ENCODE measurements at places on chromosomes 16 and 17. TPM values are rescaled to one million over a fixed set of nuclear protein-coding genes. Genes with fewer than 3 reads are reported as not detected.
A peak's percentile ranks its signal among the peaks of the same experiment; 100 is the strongest.

DNA sequence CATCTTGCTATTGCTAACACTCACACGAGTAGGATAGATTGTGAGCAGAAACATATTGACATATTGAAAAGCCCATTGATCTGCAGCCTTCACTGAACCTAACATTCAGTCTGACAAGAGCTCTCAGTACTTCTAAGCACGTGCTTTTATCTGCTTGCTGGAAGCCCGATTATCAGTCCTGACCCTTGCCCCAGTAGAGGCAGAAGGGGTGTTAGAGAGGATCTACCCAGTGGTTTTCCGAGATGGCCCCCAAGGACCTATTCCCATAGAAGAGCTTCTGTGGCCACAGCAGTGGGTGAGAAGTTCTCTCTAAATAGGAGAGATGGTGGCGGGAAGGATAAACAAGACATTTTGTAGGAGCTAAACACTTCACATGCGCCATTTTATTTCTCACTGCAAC, 290.9 kb upstream of the MAF start:
- DNase-seq, result no peak

- DNase-seq, result peak; percentile 57
Observed at GRCh38 chr17:20955427-20956323, 87.1 kb downstream of the USP22 start.

GRCh38 chr17:75267411-75268232, 3.4 kb downstream of the MIF4GD start:
- peak; percentile 94 for DNase-seq

DNA sequence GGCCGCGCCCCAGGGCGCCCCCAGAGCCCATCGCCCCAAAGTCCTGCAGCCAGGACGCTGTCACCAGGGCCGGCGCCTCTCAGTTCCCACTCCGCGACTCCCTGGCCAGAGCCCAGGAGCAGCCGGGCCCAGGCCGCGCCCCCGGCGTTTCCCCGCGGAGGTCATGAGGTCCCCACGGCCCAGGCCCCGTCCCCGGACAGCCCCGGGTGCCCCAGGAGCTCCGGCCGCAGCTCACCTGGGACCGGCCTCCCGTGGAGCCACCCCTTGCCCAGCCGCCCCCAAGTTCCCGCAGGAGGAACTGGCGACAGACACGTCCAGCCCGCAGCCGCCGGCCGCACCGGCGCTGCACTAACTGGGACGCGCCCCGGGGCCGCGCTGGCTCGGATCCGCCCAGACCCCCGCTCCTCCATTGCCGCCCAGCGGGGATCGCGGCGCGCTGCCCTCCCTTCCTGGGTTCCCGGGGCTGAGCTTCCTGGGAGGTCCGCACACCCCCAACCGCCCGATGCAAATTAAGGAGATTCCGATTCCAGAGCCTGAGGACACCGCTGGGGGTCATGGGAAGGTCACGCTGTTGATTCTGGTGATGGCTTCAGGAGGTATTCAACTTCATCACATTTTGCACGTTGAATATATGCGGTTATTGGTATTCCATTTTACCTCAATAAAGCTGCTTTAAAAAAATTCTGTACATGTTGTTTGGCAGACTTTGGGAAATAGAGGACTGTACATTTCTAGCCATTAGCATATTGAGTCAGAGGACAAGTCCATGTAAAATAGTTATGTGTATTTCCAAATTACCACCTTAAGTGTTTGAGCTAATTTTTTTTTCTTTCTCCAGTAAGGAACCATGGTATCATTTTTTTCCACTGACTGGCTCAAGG, 9.9 kb downstream of the AHSP start:
- peak; percentile 63 for DNase-seq

DNA sequence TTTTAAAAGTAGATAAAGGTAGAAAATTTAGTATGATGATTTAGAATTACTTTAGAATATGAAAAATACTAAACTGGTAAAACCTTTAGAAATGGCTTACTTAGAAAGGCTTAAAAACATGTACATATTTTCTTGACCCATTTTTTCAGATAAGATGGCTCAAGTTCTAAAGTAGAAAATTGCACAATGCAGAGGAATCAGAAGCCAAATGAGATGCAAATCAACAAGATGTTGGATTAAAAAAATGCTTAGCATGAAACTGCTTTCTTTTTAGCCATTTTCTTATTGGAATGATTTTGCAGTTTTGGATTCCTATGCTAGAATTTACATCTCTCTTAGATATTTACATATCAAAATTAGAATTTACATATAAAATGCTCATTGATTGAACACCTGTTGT, 1.5 kb upstream of the KRTAP3-1 start:
- no peak for DNase-seq

DNA sequence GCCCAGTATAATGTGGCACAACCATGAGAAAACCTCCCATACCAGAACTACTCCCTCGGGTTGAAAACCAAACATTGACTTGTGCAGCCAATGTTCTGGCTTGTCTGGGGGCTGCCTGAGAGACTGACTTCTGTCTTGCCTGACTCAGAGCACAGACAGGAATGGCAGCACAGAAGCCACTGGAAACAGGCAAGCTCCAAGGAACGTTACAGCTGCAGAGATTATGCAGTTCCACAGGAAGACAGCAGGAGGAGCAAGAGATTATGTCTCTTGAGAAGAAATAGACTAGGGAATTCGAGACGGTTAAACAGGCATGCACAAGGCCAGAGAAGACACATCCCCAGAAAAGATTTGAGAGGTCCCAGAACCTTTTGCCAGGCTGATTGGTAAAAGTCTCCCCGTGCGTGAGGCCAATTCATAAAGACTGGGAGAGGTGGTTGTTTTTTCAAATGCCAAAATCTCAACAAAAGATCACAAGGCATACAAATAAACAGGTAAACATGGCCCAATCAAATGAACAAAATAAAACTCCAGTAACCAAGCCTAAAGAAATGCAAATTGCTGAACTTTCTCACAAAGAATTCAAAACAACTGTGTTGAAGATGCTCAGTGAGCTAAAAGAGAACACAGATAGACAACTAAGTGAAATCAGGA, 90.6 kb upstream of the CDH5 start:
- peak; percentile 90 for DNase-seq

DNA sequence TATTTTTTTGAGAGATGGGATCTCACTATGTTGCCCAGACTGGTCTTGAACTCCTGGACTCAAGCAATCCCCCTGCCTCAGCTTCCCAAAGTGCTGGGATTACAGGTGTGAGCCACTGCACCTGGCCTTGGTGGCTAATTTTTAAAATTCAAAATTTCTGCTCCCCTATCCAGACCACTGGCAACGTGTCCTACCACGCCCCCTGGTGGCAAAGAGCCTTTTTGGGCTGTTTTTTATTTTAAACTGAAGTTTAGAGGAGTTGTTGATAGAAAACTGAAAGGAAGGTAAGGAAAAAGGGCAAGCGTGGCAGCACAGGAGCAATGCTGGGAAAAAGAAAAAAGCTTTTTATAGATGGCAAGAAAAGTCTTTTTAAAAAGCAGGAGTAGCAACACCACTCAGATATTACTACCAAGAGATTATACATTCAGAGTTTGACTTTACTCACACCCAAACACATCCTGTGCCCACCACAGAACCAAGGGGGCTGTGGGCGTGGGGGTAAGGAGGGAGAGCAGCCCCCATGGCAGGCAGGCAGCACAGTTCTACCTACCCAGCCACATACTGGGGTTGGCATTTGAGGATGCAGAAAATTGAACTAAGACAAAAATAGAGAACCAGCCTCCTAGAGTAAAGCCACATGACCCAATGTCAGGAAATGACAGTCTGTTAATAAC, 4.2 kb upstream of the MXRA7 start:
- DNase-seq, result peak; percentile 93

DNA sequence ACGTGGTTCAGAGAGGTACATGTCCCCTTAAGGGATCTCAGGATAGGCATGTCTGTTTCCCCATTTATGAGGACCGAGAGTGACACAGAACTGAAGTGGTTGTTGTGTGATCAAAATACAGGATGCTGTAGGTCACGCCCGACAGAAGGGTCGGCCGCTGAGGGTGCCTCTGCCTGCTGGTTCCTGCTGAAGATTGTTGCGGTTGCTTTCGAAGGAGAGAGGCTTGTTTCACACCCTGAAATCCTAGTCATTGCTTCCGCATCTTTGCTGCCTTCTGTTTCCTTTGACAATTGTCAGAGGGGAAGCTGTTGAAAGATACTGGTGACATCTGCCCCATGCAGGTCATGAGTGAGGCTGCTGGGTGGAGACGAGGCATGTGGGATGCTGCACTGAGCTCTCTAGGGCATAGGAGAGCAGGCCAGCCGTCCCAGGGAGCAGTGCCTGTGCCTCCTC, 3.8 kb upstream of the NAT9 start:
- DNase-seq, result no peak

GRCh38 chr16:87235810-87236515, 81.2 kb downstream of the C16orf95 start:
- peak; percentile 76 for DNase-seq

DNA sequence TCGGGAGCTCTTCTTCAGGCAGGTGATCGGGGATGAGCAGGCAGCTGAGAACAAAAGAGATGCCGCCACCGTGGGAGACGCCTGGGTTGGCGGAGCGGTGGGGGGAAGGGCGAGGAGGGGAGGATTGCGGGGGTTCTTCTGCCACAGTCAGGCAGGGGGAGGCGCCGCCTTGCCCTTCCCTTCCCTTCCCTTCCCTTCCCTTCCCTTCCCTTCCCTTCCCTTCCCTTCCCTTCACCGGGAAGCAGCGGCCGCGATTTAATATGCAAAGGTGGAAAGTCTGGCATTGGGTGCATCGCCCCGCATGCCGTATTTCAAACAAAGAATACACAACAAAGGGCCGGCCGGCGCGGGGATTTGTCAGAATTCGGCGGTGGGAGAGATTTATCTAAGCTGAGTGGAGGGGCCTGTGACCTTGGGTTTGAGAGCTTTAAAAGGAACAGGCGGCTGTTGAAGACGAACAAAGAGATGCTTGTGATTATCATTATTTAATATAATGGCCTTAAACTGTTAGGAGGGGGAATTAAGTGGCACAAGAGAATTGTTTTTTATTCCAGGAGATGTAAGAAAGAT, 262.3 kb upstream of the TNRC6C start:
- peak; percentile 79 for DNase-seq

ZNF423 gene
- 28.4 TPM for total RNA-seq

MYLK3 gene
- 1.8 TPM for total RNA-seq

CEMP1 gene
- not detected for total RNA-seq

SEZ6L2 gene
- 48.7 TPM for total RNA-seq

USP7 gene
- total RNA-seq, result 114 TPM

NPIPA3 gene
- total RNA-seq, result 0.70 TPM

TRIM47 gene
- 1.3 TPM for total RNA-seq

NECAB2 gene
- total RNA-seq, result 4.1 TPM

CDK5R1 gene
- total RNA-seq, result 10.6 TPM

Data from endodermal cell (in vitro differentiated cells).